Activated CD8-positive, alpha-beta memory T cell treated with anti-CD3 and anti-CD28 coated beads, Interleukin-2, amount 10 ng/mL, durations not matched to agents 7 days and 5 days (primary cell): ENCODE measurements at places on chromosomes 16 and 17. TPM values are rescaled to one million over a fixed set of nuclear protein-coding genes. Genes with fewer than 3 reads are reported as not detected.

TLCD2 gene
- total RNA-seq = 0.28 TPM

NLRC5 gene
- 156 TPM for total RNA-seq

NAGS gene
- 0.33 TPM for total RNA-seq

MYH1 gene
- not detected for total RNA-seq

CTNS gene
- total RNA-seq = 9.7 TPM

PRR15L gene
- not detected for total RNA-seq

KCNH4 gene
- total RNA-seq = 0.56 TPM

NPIPA2 gene
- total RNA-seq = 0.99 TPM

KIF18B gene
- 86.7 TPM for total RNA-seq

TBC1D3C gene
- total RNA-seq = not detected

IL17C gene
- 0.29 TPM for total RNA-seq

GCGR gene
- not detected for total RNA-seq

KIAA0753 gene
- total RNA-seq = 16.5 TPM

SLC16A5 gene
- 3.2 TPM for total RNA-seq

CXCL16 gene
- 0.96 TPM for total RNA-seq

DLX4 gene
- 0.23 TPM for total RNA-seq

HAP1 gene
- total RNA-seq = 0.15 TPM

ITGAD gene
- 0.09 TPM for total RNA-seq

FZD2 gene
- 0.30 TPM for total RNA-seq

CCL7 gene
- total RNA-seq = not detected

DPEP1 gene
- not detected for total RNA-seq

KREMEN2 gene
- total RNA-seq = 0.40 TPM

RNF227 gene
- total RNA-seq = 2.8 TPM

NBR1 gene
- total RNA-seq = 53.0 TPM

ABCC1 gene
- 54.9 TPM for total RNA-seq

MRPL58 gene
- total RNA-seq = 45.9 TPM

CCL2 gene
- total RNA-seq = 0.73 TPM

KRT36 gene
- total RNA-seq = not detected

NFE2L1 gene
- 80.8 TPM for total RNA-seq

SPNS2 gene
- total RNA-seq = 1.9 TPM

MMP15 gene
- 0.75 TPM for total RNA-seq

TRAPPC2L gene
- 49.2 TPM for total RNA-seq

TP53TG3D gene
- total RNA-seq = 0.45 TPM

SNX20 gene
- 60.0 TPM for total RNA-seq

E4F1 gene
- 31.3 TPM for total RNA-seq

FCSK gene
- 20.9 TPM for total RNA-seq

OR1F1 gene
- not detected for total RNA-seq

SLC38A8 gene
- total RNA-seq = not detected

SOCS7 gene
- total RNA-seq = 16.8 TPM

LRRC37A gene
- 8.0 TPM for total RNA-seq

OR3A3 gene
- total RNA-seq = not detected

ARHGAP23 gene
- total RNA-seq = 0.40 TPM

HSPB9 gene
- total RNA-seq = not detected

GRB2 gene
- total RNA-seq = 138 TPM

DLX3 gene
- total RNA-seq = not detected

LRRC75A gene
- total RNA-seq = 4.6 TPM

MYL4 gene
- total RNA-seq = not detected

KRT23 gene
- not detected for total RNA-seq

TBC1D16 gene
- 2.8 TPM for total RNA-seq

CASKIN1 gene
- 0.09 TPM for total RNA-seq

ANKS4B gene
- total RNA-seq = not detected

DNAAF8 gene
- not detected for total RNA-seq

KRT31 gene
- total RNA-seq = not detected
